ENCODE measurements at places on chromosomes 1 and 21.
A peak's percentile ranks its signal among the peaks of the same experiment; 100 is the strongest.

DNA sequence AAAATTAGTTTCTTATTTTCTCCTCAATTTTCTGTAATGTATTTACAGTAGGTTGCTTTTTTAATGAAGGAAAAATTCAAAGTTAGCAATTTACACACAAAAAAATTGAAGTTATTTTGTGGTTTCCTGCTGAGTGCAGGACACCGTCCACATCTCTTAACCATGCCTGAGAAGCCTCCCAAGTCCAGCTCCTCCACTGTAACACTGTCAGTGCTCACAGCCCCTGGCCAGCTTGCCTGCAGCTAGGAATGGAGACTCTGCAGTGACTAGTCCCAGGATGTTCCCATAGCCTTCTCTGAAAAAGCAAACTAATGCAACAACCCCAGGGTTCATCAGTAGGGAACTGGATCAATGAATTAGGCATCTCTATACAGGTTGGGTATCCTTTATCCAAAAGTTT, 3.5 kb downstream of the A3GALT2 start:
- DNase-seq = no peak

DNA sequence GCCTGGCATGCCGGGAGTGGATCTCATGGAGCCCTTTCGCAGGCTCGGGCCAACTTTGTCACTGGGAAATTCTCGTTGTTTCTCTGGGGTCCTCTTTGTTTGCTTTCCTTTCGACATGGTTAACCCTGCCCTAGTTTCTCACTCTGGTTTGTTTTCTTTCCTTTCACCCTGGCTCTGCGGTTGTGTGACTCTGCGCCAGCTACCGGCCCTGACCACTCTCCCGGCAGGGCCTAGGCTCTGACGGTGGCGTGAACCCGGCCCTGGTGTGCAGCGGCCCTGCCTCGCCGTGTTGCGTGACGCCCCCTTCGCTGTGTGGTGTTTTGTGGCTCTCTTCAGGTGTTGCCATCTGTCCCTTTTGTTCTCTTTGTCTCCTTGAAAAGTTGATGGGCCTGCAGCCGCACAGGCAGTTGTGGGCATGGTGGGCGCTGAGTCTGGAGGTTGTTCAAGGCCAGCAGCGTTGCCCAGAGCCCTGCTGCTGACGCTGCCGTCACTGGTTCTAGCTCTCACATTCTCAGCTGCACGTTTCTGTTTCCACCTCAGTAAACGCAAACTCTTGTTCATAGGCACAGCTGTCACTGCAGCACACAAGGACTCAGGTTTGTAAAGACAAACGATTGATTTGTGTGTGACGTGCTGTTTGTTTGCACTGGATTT, 64.6 kb upstream of the DIP2A start:
- no peak for DNase-seq

DNA sequence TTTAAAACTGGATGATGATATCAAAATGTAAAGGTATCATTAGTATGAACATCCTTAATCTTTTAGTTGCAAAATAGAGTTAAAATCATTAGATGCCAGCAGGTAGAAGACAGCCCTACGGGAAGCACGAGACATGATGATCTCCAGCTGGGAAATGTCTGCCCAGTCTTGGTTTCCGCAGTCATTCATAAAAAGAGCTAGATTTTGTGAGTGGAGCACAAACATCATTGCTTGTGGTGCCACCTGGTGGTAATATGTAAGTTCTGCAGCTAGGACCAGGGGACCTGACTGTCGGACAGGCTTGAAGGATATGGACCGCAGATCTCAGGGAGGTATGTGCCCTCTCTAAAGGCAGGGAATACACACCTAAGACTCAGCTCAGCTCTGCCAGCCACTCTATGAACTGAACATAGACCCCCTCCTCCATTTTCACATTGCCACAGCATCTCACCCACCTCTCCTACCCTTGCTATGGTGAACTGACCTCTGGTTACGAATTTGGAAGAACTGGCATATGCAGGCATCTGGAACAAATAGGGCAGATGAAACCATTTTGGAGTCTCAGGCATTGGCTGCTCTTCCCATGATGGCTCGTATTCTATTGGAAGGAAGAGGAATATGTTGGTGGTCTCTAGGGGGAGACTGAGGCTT, 9.2 kb downstream of the FCMR start:
- peak; percentile 66 for DNase-seq

- peak; percentile 71 for DNase-seq
These were observed 44.1 kb downstream of the GPR3 start for GRCh38 chr1:27436204-27437159.

DNA sequence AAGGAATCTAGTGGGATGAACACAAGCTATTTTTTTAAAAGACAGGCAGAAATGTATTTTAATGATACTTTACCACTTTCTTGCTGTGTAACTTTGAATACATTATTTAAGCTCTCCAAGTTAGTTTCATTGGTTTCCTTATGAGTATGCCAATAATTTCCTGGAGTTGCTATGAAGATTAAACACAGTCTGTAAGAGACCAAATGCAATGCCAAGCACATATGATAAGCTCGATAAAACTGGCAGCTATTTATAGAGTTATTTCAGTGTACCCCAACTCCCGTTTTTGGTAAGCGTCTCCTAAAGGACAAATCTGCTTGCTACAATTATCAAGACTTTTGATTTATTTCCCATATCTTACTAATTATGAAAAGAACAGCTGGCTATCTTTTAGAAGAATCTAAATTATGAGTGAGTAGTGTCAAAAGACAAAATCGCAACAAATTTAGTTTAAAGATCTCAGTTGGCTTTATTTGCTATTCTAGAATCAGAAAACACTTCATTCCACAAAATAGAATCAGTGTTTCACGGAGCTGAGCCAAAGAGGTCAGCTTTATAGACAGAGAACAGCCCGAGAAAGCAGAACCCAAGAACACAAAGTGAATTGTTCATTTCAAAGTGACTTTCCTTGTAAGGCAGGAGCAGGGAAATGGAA, 7.2 kb upstream of the MAP10 start:
- DNase-seq = no peak

DNA sequence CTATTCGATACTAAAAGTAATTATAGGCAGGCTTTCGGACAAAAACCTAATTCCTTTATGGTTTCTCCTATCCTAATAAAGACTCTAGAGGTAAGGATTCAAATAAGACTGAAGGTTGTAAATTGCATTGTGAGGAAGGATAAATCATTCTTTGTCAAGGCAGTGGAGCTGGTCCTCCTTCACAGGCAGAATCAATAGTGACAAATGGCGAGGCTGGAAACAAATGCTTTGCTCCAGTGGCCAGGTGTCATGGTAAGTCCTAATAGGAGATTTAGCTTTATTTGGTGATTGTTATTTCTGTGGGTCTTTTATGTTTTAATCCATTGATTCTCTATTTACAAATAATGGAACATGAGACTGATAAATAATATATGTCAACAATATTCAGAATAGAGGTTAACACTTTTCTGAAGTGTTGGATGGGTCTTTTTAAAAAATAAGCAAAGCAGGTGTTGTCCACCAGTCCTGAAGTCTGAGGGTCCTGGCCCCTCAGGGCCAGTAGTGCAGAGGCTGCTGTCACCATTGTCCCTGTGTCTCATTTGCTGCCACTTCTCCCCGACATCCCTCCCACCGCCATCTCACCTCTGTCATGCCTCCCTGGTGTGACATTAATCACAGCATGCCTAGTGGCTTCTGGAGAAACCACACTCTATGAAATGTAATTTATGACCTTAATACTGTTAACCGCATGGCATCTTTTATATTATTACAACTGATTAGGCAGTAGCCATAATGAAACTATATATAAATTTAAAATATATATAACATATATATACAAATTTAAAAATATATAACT, 120.9 kb upstream of the MAGI3 start:
- no peak for DNase-seq

DNA sequence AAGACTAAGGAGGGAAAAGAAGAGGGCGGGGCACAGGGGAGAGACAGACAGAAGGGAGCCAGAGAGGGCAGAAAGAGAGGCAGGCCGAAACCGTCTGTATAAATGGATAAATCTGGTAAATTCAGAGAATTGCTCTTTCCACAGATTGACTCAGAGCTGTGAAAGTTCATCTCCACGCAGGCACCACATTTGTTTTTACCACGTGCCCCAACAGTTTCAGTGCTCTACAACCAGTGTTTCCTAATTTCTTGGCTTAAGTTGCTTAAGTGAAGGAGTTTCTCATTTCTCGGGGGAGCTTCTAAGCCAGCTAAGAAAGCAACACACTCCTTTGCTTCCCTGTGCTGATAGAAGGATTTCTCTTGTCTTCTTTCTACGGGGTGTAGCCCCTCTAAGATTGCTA, 87.1 kb downstream of the ENAH start:
- no peak for DNase-seq

DNA sequence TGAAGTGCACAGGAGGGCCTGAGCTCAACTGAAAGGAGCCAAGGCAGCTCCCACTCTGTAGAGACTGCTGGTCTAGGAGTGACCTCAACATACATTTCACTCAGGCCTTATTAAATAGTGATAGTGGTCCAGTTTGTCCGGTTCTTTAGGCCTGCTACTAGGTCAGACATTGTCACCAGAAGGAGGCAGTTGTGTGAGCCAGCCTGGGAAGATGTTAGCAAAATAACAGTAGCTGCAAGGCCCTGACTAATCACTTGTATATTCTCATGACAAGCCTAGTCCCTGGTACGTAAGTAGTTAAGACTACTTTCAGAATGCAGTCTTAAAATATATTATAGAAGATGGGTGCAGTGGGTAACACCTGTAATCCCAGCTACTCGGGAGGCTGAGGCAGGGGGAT, 264.0 kb upstream of the CAMK1G start:
- DNase-seq = no peak

DNA sequence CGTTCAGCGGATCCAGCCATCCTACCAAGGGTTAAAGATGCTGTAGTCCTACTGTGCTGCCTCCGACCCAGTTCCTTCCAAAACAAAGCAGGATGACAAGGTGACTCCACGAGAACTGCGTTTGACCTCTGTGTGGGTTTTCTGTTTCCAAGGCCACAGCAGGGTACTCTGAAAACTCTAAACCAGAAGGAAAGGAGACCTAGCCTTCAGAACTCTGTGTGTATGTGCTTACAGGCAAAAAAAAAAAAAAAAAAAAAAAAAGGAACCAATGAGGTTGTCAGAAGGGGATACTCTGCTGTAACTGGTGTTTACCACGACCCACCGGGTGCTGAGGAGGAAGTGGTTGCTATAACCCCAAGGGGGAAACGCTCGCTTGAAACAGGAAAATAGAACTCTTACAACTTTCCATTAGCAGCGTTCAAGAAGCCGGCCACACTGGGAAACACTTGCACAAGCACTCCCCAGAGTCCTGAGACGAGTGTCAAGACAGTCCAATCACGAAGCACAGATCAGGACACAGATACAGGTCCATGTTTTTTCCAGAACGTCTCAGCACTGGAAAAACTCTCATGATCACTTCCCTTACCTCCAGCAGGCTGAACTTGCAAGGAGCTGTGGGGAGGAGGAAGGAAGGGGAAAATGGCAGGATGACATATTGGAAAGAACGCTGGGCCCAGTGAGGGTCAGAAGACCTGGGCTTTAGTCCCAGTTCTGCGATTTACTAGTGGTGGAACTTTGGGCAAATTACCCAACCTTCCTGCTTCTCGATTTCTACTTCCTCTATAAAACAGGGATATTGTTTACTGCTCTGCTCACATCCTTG, 64.0 kb downstream of the ITPKB start:
- peak; percentile 98 for DNase-seq

DNA sequence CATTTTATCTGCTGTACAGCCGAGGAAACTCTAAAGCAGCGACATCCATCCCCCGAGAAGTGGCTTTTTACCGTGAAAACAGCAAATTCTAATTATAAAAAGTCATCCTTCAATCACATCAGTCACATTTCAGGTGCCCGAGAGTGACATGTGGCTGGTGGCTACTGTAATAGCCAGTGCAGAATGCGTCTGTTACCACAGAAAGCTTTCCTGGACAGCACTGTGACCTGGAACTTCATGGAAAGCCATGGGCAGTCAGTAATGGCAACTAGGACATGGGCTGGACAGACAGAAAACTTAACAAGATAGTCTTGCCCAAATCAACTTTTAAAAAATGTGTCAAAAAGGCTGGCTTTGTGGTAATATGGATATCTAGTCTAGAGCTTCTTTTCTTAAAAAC, 106.6 kb downstream of the BCAR3 start:
- DNase-seq = no peak

GRCh38 chr1:40879482-40880175, 17.5 kb upstream of the CITED4 start:
- DNase-seq = no peak

- no peak for DNase-seq
These were observed 432.0 kb downstream of the SETD4 start for GRCh38 chr21:35628316-35628715.

GRCh38 chr1:150874455-150875196, 1.8 kb downstream of the ARNT start:
- no peak for DNase-seq

GRCh38 chr1:65362545-65362944, 53.2 kb downstream of the DNAJC6 start:
- no peak for DNase-seq

DNA sequence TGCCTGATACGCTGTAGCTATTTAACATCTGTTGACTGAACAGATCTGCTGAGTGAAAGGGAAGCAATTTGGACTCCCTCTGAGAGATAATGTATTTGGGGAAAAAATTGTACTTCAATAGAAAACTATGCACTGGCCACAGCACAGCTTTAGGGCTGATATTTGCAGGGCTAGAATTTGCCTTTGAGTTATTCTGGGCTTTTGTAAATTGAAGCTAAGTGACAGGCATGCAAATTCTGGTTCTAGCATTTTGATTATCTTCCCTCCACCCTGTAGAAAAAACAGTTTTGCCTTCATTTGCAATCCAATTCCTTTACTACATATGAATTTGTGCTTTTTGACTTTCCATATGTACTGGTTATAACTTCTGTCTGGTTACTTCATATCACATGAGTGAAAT, 7.9 kb downstream of the KYAT3 start:
- DNase-seq = no peak

DNA sequence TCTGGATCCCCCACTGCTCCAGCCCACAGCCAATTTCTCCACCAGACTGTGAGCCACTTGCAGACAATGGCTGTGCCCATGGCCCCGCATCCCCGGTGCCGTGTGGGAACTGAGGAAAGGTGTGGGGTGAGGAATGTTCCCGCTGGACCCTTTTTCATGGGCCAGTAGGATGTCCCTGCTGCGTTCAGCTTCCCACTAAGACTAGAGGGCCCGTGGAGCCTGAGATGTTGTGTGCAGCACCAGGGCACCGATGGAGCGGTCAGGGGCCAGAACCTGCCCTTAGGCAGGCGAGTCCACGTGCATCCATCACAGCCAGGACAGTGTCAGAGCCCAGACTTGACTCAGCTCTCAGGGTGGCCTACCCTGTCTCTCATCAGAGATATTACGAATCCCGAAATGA, 105.7 kb upstream of the COL6A1 start:
- DNase-seq = no peak

- DNase-seq = no peak
These were observed 122.0 kb downstream of the SEC16B start for GRCh38 chr1:177847843-177848242.

- no peak for DNase-seq
These were observed 65.7 kb downstream of the ST6GALNAC3 start for GRCh38 chr1:76140227-76140626.

GRCh38 chr1:244444854-244445253, 6.9 kb downstream of the ADSS2 start:
- DNase-seq = no peak
